ENCODE measurements at places on chromosomes 6 and 20.

GRCh38 chr6:33668914-33669313 lies 42.6 kb downstream of the UQCC2 start:
- DNase-seq = no peak

- no peak for DNase-seq
These were observed 6.2 kb downstream of the LSM14B start for GRCh38 chr20:62128502-62128901.

GRCh38 chr6:128069188-128069587 lies 168.3 kb upstream of the THEMIS start:
- no peak for DNase-seq

- DNase-seq = no peak
These were observed 28.2 kb downstream of the MRAP2 start for GRCh38 chr6:84061613-84062398.

DNA sequence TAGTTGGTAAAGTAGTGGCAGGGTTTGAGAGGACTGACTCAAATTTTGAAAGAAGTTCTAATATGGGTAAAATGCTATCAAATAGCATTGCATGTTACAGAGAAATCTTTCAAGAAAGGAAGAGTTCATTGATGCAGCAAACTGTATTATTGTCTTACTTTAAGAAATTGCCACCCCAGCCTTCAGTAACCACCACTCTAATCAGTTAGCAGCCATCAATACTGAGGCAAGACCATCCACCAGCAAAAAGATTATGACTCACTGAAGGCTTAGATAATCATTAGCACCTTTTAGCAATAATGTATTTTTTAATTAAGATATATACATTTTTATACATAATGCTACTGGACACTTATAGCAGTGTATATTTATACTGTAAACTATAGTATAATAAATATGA lies 138.9 kb downstream of the CDK19 start:
- DNase-seq = no peak

DNA sequence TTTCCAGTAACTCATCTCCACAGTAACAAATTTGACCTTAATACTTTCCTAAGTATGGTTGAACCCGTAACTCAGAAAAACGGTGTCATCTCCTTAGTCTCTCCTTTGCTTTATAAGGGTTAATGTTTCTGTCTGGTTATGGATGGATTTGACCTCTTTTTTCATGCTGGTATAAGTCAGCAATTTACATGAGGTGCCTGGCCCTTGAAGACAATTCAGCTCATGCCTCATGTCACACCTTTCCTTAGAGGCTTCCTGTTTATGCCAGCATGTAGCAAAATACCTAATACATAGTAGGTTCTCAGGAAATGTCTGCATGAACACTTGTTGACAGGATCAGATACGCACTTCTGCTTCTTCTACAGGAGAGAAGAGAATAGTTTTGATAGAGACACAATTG lies 37.7 kb upstream of the C20orf144 start:
- no peak for DNase-seq

- DNase-seq = no peak
These were observed 199.1 kb downstream of the ERMARD start for GRCh38 chr6:169950558-169950957.

- no peak for DNase-seq
These were observed 38.9 kb downstream of the MGME1 start for GRCh38 chr20:18007534-18008292.

DNA sequence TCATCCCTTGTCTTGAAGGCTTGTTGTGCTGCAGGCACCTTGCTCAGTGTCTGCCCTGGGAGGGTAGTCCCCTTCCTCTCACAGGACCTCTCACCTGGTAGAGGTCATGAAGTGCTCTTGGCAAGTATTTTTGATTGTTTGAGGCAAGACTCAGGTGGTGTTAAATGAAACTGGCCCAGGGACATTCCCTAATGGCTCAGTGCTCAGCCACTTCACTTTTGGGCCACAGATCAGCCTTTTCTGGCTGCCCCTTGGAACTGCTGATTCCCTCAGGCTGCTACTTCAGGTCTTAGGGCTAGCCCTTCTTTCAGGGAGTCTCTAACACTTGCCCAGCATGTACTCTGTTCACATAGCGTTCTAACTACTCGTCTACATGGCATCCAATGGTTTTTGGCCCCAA lies 111.3 kb downstream of the RNF144B start:
- DNase-seq = no peak

GRCh38 chr6:139891471-139891870 lies 517.0 kb upstream of the CITED2 start:
- no peak for DNase-seq

DNA sequence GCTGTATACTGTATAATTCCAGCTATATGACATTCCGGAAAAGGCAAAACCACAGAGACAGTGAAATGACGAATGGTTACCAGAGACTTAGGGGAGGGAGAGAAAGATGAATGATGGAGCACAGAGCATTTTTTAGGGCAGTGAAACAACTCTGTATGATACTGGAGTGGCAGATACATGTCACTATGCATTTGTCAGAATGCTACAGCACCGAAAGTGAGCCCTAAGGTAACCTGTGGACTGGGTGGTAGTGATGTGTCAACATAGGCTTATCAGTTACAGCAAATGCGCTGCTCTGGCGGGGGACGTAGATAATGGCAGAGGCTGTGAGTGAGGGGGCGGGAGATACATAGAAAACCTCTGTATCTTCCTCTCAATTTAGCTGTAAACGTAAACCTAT lies 201.3 kb upstream of the SSTR4 start:
- no peak for DNase-seq

DNA sequence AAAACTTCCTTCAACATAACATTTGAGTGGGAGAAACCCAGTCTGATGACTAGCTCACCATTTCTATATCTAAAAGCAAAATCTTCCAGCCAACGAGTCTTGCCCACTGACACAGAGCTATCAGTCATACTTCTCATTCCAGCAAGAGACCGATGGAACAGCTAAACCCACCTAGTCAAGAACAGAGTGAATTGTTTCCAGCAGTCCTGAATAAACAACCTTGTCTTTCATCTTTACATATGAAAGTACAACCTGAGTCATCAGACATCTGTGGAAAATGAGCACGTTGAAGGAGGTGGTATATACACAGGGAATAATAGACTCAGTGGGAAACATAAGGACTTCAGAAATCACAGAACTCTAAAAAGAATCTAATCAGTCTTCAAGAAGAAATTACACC lies 23.8 kb downstream of the NRSN1 start:
- no peak for DNase-seq

- DNase-seq = no peak
These were observed 476.9 kb downstream of the KHDRBS2 start for GRCh38 chr6:61809004-61809595.

DNA sequence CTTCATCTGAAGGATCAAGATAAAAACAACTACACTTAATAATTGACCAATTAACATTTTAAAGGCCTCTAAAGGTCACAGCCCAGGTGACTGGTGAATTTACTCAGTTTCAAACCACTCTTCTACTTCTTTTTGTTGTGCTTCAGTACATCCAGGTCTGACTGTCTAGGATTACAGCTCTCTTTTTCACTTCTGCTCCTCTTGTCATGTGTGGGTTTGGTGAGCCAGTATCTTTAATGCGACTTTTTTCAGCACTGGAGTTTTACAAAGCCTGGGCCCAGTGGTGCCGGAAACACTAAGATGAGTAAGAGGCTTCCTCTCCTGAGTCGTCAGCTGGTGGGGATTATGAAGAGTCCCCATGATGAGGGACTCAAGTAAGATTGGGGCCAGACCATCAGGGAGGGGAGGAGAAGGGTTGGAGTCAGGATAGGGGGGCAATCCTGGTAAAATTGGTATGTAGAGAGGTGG lies 27.0 kb downstream of the HECA start:
- DNase-seq = no peak

DNA sequence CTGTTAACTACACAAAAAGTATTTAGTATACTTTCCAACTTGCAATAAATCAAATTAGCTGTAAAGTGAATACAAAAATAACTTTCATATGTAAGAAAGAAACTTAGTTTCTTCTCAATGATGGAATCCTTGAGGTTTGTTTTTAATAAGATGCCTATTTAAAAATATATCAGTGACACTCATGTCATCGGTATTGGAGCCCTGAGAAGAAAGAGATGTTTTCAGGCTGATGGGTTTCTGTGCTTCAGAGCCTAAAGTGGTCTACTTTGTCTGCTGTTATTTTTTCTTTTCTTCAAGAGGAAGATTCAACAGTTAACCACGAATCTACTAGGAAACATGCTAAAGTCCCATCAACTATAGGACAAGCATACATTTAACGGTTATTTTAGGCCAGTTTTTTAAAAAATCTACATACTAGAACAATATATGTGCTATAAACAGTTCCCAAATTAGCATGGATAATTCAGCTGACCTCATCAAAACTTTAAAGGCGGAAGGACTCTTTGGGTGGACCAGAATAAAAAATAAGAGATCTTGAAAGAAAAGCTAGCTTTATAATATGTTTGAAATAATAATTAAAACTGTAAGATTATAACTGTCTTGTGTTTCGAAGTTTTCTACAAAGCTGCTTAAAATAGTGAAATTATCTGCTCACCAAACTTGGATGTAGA lies 147.0 kb upstream of the SAMD5 start:
- no peak for DNase-seq

GRCh38 chr6:162941128-162941527 lies 213.4 kb downstream of the PACRG start:
- no peak for DNase-seq
